Activated effector memory CD4-positive, alpha-beta T cell treated with anti-CD3 and anti-CD28 coated beads, Interleukin-2, amount 50 U/mL, for 16 hours (primary cell): ENCODE measurements at places on chromosomes 5 and 9.

- DNase-seq, result no peak
Observed at GRCh38 chr5:96734871-96735325, 72.7 kb downstream of the CAST start.

- DNase-seq, result no peak
Observed at GRCh38 chr5:9829621-9830020, 199.5 kb upstream of the TAS2R1 start.

- DNase-seq, result no peak
Observed at GRCh38 chr5:132528866-132529634, 14.3 kb downstream of the IL5 start.

DNA sequence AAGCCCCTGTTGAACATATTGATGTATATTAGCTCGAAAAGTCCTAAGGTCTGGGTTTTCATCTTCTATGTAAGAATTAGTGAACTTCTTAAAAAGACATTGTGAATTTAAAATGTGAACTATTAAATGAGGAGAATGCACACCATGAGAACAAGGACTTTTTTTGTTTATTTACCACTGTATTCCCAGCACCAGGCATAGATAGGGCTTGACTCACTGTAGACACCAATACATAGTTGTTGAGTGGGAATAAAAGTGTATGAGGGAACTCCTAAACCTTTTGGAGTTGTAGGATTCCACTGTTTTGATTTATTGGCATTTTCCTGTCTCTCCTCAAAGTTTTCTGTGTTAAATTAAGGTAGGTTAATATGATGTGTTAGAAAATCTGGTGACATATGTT is 40.3 kb downstream of the NNT start:
- no peak for DNase-seq

- DNase-seq, result no peak
Observed at GRCh38 chr5:89473196-89473595, 590.2 kb upstream of the MEF2C start.

DNA sequence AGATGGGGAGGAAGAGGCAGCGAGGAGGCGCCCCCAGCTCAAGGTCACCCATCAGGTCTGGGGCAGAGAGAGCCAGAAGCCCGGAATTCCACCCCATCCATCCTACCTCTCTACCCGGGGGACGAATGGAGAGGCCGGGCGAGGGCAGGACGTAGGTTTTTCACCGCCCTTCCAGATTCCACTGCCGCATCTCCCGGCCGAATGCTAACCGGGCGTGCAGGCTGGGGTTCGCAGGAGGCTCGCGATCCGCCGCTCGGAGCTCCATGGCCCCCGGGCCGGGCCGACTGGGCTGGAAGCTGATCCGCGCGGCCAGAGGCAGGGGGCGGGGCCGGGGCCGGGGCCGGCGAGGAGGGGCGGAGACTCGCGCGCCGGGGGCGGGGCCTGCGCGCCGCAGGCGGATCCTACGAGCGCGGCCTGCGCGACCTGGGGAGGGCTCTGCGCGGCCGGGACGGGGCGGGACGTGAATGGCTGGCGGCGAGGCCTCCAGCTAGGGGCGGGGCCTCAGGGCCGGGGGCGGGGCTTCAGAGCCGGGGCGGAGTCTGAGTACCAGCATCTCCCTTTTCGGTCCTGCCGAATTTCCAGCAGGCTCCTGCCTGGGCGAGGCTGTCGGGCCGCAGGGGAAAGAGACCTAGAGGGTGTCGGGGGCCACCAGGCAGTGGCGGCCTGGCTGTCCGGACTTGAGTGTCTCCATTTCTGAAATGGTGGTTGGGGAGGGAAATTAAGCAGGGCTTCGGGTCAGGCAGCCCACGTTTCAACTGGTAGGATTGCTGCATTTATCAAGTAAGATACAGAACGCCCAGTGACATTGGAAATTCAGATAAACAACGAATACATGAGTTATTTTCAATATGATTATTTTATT is at the start of gene ST6GALNAC4:
TSS of gene ST6GALNAC4 (minus strand) at position 322 of the 862 bp plus-strand sequence. CDS start 622 bp downstream, outside the sequence.
- peak; percentile 97 for DNase-seq

DNA sequence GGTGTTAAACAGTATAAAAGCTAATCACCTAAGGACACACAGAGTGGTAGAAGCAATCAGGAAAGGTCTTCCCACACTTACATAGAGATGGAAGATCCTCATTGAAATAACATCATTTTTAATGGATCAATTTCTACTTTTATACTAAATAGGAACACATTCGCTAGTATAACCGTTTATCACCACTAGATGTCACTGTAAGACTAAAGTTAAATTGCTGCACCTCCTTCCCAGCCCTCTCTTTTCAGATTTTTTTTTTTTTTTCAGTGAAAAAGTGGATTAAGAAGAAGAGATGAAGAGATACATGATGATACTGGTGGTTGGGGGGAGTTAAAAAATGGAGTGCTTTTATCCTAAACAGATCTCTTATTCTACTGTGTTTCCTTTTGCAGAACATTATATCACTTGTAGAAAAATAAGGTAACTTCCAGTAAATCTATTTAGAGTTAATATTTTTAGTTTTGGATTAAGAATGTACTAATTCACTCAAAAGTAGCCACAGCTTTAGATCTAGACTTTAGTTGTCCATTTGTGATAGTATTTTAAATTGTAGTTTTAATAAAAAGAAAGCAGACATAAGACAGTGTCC is 116.9 kb upstream of the ARRDC3 start:
- no peak for DNase-seq

DNA sequence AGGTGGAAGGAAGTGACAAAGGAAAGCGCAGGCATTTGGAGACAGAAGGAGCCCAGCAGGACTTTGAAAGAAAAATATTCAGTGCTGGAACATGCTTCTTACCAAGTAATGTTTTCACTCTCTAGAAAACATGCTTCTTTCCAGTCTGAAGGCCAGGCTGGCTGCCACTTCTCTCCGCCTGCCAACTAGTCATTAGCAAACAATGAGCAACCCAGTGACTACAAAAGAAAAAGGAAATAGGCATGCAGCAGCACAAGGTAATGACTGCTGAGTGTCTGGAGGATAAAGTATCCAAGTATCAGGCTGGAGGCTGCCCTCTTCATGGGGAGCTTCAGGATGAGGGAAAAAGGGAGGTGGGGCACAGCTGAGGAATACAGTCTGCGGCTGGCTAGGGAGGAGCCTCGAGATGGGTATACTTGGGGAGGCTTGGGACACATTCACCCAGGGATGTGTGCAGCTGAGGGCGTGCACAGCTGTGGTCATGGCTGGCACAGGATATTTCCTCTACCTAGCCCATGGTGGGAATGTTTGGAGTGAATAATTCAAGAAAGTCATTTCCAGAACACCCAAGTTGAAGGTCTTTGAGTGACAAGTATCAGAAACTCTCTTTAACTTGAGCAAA is 161.5 kb upstream of the KIF2A start:
- DNase-seq, result no peak

DNA sequence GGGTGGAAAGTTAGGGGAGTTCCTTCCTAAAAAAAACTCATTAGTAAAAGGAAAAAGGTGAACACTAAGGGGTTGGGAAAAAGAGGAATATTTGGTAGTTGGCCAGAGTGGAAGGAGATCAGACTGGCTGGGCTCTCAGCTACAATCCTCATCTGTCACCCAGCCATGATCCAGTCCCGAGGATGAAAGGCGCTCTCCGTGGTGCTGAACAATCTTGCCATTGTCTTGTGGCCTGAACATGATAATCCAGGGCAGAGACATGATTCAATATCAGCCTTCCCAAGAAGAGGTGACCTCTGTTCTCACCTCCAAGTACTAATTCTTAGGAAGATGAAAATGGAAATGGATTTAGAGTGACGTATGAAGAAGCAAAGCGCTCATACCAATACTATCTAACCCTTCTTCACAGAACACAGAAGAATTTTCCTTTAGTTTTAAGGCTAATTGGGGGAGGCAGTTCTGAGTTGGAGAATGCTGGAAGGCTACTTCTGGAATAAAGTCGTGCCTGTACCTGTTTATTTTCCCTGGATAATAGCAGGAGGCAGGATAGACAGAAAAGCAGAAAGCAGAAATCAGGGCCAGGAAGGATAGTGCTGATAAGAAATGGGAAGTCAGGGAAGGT is 36.6 kb upstream of the MYORG start:
- no peak for DNase-seq
